ENCODE measurements at places on chromosomes 11 and 22. TPM values are rescaled to one million over a fixed set of nuclear protein-coding genes. Genes with fewer than 3 reads are reported as not detected.

CLDN25 gene
- polyA plus RNA-seq: not detected

OR52H1 gene
- polyA plus RNA-seq: not detected

CSF2RB gene
- polyA plus RNA-seq: not detected

SLC22A8 gene
- not detected for polyA plus RNA-seq

CHORDC1 gene
- 163 TPM for polyA plus RNA-seq

OR5AR1 gene
- polyA plus RNA-seq: not detected

HSPB2 gene
- not detected for polyA plus RNA-seq

KCNJ5 gene
- 0.04 TPM for polyA plus RNA-seq

BTG4 gene
- polyA plus RNA-seq: 0.38 TPM

C22orf42 gene
- polyA plus RNA-seq: not detected

DTX4 gene
- polyA plus RNA-seq: 3.0 TPM

CFAP300 gene
- polyA plus RNA-seq: 7.6 TPM

PGM2L1 gene
- polyA plus RNA-seq: 24.9 TPM

FAM111B gene
- polyA plus RNA-seq: 12.6 TPM

ZFP91 gene
- polyA plus RNA-seq: 45.0 TPM

CDKN1C gene
- polyA plus RNA-seq: 0.16 TPM

LGR4 gene
- polyA plus RNA-seq: 40.9 TPM

FXYD2 gene
- polyA plus RNA-seq: 29.7 TPM

TMEM121B gene
- 0.05 TPM for polyA plus RNA-seq

SMIM35 gene
- polyA plus RNA-seq: not detected

RELT gene
- polyA plus RNA-seq: 6.3 TPM

TRIM49 gene
- not detected for polyA plus RNA-seq

FAM118B gene
- 15.1 TPM for polyA plus RNA-seq

UNC93B1 gene
- polyA plus RNA-seq: 47.1 TPM

SYCE3 gene
- polyA plus RNA-seq: not detected

GGTLC2 gene
- not detected for polyA plus RNA-seq

KCNJ1 gene
- polyA plus RNA-seq: 0.03 TPM

CLDN5 gene
- not detected for polyA plus RNA-seq

CARNS1 gene
- 0.12 TPM for polyA plus RNA-seq

BATF2 gene
- 0.35 TPM for polyA plus RNA-seq

CHEK2 gene
- polyA plus RNA-seq: 14.7 TPM

CREB3L1 gene
- polyA plus RNA-seq: 2.3 TPM

APOBEC3G gene
- polyA plus RNA-seq: 0.16 TPM

SERPING1 gene
- polyA plus RNA-seq: 0.63 TPM

OR10A2 gene
- polyA plus RNA-seq: not detected

RASD2 gene
- 1.4 TPM for polyA plus RNA-seq

PRG3 gene
- not detected for polyA plus RNA-seq

IGLL1 gene
- polyA plus RNA-seq: not detected

LRRC55 gene
- not detected for polyA plus RNA-seq

PLEKHB1 gene
- 0.76 TPM for polyA plus RNA-seq

KDM4D gene
- polyA plus RNA-seq: 0.56 TPM

SCGB2A2 gene
- not detected for polyA plus RNA-seq

SOX6 gene
- 0.08 TPM for polyA plus RNA-seq

OR8D4 gene
- not detected for polyA plus RNA-seq

KDM4E gene
- not detected for polyA plus RNA-seq

FOSL1 gene
- 55.8 TPM for polyA plus RNA-seq

ADM gene
- polyA plus RNA-seq: 91.3 TPM

APLNR gene
- polyA plus RNA-seq: 0.08 TPM

OR51E2 gene
- polyA plus RNA-seq: not detected

TMEM132A gene
- 88.0 TPM for polyA plus RNA-seq

EFCAB6 gene
- 0.47 TPM for polyA plus RNA-seq

SNX19 gene
- 13.4 TPM for polyA plus RNA-seq

CAPN1 gene
- polyA plus RNA-seq: 93.1 TPM

Data from A549 (cell line).